ENCODE measurements at places on chromosomes 5 and 9.
A peak's percentile ranks its signal among the peaks of the same experiment; 100 is the strongest.

GRCh38 chr9:37622462-37622861, 28.3 kb upstream of the FRMPD1 start:
- DNase-seq: no peak

DNA sequence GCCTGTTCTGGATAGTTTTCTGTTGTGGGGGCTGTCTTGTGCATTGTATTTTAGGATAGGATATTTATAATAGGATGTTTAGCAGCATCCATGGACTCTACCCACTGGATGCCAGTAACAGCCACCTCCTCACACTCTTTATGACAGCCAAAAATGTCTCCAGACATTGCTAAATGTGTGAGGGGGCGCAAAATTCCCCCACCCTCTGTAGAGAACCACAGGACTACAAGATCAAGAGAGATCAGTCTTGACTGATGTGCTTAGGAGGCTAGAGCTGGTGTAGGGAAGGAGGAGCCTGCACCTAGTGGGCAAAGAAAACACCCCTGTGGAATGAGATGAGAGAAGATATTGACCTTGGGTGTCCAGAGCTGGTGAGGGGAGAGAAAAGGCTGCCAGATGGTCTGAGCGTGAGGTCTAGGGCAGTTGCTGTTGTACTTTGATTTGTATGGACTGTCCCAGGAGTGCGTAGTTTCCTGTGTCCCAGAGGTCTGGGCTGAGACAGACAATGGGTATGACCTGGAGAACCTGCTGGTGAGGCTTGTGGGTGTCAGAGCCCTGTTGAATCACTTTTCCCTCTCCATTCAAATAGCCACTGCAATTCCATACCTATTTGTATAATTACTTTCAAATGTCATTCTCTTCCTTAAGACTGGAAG, 16.3 kb downstream of the DAPK1 start:
- DNase-seq: no peak

DNA sequence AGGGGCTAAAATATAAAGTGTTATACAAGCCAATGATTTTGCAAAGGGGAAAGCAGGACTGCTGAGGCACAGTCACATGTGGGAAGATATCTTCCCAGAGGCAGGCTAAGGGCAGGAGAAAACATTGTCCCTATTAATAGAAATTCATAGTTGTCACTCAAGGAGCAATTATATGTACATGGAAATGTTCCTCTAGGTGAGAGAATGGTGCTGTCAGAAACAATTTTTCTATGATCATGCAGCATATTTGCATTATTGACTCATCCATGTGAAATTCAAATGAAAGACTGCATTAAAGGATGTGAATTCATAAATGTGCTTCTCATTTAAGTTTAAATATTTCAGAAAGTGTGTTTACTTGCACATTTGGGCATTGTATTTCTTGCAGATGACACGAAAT, 775.9 kb upstream of the CDH9 start:
- no peak for DNase-seq

DNA sequence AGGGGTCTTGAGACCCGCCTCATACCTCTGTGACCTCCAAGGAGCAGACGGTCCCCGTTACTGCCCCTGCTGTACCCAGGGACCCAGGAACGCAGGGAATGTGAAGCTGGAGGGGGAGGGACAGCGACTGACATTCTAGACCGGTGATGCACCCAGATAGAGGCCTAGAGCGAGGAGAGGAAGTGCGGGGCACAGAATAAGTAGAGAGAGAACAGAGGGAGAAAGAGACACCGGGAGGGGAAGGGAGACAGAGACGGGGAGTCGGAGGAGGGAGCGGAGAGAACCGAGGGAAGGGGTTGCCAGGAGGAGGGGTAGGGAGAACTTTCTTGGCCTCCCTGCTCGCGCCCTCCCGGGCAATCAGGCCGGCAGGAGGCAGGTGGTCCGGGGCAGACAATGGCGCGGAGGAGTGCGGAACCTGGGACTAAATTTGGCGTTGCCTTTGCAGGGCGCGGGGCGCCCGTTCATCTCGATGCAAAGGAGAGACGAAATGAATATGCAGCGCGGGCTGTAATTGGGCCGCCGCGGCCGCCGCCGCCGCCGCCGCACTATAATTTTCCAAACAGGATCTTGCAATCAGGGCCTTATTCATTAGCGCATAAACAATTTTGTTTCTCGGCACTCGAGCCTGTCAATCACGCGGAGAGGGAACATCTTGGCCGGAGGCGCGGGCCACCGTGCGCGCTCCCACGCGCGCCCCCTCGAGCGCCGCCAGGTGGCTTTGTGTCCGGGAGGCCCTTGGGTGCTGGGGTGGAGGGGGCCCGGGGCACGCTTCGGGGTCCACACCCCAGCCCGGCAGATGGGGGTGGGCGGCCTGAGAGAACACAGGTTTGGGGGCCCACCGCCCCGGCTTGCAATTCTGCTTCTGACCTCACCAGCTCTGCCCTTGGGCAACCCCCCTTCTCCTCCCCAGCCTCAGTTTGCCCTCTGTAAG, 33.0 kb downstream of the NDUFA8 start:
- no peak for DNase-seq

DNA sequence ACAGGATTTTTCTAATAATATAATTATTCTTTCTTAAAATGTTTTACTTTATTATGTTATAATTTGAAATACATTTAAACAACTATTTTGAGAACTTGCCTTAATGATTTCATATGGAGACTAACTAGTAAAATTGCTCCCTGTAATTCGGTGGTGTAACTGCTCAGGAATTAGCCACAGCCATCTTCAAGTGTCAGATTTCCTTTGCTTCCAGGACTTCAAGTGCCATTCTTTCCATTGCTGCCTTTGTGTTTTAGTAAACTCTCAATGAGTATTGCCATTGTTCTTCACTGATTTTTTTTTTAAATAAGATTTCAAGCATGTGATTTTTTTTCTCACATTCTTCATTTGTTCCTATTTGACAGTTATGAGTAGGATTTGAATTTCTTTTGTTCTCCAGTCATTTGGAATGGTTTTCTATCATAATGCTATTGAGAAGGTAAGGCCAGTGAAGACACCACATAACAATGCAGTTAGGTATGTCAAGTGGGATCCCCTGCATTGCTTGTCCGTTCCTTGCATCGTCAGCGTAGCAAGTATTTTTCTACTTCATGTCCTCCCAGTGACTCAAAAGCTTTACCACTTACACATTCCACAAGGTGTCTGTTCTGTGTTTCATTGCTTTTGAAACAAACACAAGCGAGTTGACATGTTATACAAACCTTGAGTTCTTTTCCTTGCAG, 83.7 kb downstream of the LNPEP start:
- DNase-seq: no peak

GRCh38 chr5:57754616-57755015, 272.0 kb upstream of the ACTBL2 start:
- DNase-seq: no peak

DNA sequence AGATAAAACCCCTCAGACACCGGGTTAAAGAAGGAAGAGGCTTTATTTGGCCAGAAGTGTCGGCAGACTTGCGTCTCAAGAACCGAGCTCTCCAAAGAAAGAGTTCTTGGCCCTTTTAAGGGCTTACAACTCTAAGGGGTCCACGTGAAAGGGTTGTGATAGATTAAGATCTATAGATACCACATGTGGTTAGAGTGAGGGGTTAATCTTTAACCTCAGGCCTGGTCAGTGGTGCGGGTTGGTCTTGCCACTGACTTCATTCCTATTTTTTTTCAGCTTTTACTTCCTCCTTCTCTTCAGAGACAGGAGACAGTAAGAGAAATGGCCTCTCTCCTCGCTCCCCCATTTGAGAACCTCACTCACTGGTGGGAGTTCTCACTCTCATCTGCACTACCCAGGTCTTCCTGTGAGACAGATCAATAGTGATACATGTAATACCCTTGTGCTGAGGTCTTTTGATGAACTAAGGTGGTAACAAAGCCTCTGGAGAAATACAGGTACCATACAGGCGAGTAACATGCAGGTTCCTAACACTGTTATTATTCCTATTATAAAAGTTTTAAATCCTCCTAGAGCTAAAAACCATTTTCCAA, 52.4 kb upstream of the COX7C start:
- no peak for DNase-seq

- DNase-seq: no peak
These were observed 583.4 kb downstream of the ACTL7B start for GRCh38 chr9:108272349-108272899.

GRCh38 chr5:115360046-115360685, 63.7 kb upstream of the CCDC112 start:
- DNase-seq: no peak

- DNase-seq: no peak
These were observed 62.4 kb upstream of the UBAC1 start for GRCh38 chr9:136023410-136024225.

DNA sequence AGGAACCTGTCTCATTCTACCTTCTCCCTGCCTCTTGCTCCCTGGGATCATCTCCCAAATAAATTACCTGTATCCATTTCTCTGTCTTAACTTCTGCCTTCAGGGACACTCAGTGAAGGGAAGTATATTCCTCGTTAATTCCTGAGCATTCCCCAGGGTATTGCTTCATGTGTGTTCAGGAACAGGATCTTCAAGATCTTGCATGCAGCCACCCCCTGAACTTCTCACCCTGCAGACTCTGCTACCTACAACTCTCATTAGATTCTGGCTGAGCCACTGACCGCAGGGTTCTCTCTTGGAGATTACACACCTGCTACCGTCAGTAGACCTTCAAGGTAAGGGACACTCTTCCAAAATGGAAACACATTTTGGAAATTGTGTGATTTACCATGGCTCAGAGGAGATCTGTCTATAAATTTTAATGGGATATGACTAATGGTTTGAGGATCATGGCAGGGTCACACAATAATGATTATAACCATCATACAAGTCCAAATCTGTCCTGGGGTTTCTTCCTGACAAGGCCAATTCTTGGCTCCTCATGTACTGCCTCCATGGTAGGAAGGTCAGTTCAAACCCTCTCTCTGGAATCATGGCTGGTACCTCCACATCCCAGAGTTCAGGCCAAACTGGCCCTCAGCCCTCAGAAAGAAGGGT, 38.9 kb upstream of the UGCG start:
- DNase-seq: no peak

DNA sequence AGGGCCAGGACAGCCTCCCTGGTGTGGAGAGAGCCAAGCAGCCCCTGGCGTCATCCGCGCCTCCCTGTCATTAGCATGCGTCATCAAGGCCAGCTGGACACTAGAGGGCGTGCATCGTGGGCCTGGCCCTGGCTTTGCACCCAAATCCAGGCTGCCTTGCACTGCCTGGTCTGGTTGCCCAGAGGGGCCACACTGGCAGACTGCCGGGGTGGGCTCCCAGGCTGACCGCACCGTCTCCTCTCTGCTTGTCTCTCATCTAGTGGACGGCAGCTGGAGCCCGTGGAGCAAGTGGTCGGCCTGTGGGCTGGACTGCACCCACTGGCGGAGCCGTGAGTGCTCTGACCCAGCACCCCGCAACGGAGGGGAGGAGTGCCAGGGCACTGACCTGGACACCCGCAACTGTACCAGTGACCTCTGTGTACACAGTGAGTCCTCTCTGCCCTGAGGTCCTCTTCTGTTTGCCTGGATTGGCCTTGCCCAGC, 29.0 kb downstream of the HK3 start:
- no peak for DNase-seq

GRCh38 chr5:172086194-172086975, 79.9 kb upstream of the FBXW11 start:
- DNase-seq: no peak

DNA sequence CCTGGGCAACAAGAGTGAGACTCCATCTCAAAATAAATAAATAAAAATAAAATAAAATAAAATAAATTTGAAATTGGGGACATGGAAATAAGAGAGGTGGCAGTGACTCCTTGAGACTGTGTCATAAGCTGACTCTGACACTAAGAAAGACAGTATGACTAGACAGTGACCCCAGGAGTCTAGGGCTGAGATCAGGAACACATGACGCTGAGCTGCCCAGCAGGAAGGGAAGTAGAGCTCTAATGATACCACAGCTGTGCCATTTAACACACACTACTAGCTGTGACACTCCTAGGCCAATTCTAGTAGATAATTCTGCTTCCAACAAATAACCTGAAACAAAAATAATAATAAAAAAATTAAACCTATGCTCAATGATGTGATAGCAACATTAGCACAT, 293.0 kb downstream of the SEC61B start:
- DNase-seq: no peak

- no peak for DNase-seq
These were observed 1.2 kb downstream of the CDKN2B-AS1 start for GRCh38 chr9:21995666-21996398.

DNA sequence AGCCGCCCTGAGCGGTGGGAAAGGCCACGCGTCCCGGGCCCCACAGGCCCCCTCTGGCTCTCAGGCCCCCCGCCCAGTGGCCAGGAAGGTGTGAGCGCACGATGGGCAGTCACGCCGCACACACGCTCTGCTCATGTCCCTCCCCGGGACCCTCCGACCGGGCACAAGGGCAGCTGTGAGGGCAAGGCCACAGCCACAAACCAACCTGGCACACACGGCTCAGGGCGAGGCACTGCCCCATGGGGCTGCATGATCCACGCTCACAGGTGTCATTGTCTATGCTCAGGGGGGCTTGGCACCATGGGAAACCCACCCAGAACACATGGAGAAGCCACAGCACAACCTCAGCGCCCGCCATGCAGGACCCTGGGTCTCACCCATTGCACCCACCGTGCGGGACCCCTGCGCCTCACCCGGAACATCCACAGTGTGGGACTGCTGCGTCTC, 51.3 kb downstream of the SLC12A7 start:
- DNase-seq: no peak

DNA sequence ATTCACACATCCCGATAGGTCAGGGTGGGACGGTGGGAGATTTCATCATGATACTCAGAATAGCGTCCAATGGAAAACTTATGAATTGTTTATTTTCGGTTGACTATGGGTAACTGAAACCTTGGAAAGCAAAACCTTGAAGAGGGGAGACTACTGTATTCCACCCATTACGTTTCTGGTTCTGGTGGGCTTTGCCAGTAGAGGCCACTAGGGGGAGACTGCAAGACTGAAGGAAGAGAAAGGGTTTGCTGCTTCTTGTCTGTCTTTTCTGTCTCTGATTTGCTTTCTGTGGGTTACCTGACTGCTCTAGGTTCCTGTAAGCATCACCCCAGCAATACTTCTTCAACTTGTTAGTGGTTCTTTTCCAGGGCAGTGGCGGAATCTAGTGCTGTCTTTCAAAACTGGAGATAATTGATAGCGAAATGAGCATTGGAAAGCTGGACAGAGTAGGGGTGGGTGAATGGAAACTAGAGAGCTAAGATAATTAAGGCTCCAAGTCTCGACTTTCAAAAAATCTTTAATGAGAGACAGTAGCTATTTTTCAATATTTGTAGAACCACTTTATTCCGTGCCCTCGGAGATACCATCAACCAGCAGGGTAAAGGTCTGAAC, 27.0 kb downstream of the GRIN3A start:
- peak; percentile 22 for DNase-seq

DNA sequence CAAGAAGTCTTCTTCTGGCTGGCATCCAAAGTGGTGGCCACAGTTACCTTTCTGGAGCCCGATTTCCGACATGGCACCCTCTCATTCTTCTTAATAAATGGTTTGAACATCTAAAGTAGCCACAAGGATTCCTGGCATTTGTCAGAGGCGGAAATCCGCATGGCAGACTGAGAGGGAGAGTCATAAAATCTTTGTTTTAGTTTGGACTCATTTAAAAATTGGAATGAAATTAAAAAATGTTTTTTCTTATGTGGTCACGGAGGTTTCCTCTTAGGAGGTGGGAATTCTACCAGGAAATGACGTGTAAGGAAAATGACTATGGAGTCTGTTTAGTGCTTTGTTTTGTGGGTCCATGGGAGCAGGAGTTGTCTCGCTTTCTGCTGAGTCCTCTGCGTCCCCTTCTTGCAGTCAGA, 133.0 kb upstream of the PTCH1 start:
- no peak for DNase-seq

All from activated CD4-positive, alpha-beta T cell treated with anti-CD3 and anti-CD28 coated beads, Interleukin-2, amount 10 ng/mL, durations not matched to agents 7 days and 5 days (primary cell).